Amniotic epithelial cell (primary cell): ENCODE measurements at places on chromosomes 13 and 19.

DNA sequence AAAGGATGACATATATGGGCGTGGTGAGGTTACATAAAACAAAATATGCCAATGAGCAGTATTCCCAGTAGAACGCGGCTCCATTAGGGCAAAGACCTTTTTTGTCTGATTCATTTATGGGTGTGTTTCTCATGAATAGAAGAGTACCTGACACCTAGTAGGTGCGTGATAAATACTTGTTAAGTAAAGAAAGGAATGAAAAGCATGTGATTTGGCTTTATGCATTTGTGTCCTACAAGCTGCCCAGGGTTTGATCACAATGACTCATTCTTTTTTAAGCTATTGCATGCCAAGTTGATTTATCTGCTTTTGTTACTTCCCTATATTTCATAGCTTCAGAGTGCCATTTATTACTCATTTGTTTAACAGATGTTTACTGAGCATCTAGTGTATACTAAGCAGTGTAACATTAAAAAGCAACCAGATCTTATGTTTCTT lies 19.1 kb upstream of the KCTD4 start:
- DNase-seq: no peak

GRCh38 chr19:49141352-49141751 lies 13.8 kb downstream of the HRC start:
- DNase-seq: no peak

- no peak for DNase-seq
Measured at GRCh38 chr19:392375-392970, 16.5 kb downstream of the C2CD4C start.

DNA sequence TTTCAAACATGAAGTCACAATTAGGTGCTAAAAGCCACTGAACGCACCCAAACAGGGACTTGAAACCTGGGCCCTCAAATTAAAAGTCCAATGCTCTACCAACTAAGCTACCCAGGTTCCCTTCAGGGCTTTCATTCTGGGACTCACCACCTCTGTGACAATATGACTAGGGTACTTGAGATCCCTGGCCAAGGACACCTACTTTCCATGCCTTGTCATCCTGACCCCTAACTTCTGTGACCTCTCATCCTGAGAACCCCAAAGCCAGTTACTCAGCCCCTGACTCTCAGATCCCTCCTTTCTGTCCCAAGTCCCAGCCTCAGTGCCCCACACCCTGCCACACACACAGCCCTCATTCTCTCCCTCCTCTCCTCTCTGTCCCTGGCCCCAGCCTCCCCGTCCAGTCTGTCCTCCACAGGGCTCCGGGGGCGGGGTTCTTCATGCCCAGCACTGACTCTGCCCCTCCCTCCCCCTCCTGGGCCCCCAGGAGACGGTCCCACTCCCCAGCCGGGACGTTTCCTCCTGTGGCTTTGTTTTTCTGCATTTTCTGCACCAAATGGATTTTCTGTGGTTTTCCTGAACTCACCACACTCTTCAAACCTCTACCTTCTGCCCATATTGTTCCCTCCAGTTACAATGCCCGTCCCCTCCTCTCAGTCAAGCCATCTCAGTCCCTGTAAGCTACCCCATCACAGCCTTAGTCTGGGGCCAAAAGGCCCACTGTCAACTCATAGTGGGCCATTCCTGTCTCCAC lies 7.0 kb downstream of the RCN3 start:
- DNase-seq: no peak

GRCh38 chr19:46919324-46919723 lies 58.5 kb downstream of the ARHGAP35 start:
- DNase-seq: no peak

- DNase-seq: no peak
Measured at GRCh38 chr19:51293571-51294210, 17.8 kb upstream of the IGLON5 start.

DNA sequence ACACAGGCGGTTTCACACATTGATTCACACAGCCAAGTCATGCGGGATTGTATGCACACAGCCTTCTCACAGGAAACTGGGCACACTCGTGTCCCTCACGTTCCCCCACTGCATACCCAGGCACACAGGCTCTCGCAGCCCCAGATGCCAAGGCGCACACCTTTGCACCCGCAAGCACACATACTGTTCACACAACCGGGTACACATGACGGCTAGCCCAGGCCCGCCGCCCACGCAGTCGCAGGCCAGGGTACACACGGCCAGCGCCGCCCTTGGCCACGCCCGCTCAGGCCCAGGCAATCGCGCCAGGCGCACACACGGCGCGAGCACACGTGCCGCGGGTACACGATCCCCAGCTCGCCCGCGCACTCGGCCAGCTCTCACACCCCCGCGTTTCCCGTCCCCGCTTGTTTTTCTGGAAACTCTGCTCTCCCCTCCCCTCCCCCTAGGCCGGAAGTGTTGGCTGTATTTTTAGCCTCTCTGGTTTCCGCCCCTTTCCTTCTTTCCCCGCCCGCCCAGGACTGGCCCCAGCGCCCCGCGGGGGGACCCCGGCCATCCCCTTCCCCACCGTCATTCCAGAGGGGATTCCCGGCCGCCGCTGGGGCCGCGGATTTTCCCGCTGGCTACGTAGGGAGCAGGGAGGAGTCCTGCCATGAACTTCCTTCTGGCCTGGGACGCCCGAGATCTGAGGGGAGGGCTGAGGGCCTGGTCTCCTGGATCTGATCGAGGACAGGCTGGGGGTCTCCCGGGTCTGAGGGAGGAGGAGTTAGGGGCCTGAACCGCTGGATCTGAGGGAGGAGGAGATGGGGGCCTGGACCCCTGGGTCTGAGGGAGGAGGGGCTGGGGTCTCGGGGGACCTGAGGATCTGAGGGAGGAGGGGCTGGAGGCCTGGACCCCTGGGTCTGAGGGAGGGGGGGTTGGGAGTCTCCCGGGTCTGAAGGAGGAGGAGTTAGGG lies 4.0 kb upstream of the ZFP36 start:
- DNase-seq: peak; percentile 88

GRCh38 chr13:38381890-38382289 lies 32.2 kb downstream of the UFM1 start:
- no peak for DNase-seq
